ENCODE measurements at places on chromosomes 2 and 18.

DNA sequence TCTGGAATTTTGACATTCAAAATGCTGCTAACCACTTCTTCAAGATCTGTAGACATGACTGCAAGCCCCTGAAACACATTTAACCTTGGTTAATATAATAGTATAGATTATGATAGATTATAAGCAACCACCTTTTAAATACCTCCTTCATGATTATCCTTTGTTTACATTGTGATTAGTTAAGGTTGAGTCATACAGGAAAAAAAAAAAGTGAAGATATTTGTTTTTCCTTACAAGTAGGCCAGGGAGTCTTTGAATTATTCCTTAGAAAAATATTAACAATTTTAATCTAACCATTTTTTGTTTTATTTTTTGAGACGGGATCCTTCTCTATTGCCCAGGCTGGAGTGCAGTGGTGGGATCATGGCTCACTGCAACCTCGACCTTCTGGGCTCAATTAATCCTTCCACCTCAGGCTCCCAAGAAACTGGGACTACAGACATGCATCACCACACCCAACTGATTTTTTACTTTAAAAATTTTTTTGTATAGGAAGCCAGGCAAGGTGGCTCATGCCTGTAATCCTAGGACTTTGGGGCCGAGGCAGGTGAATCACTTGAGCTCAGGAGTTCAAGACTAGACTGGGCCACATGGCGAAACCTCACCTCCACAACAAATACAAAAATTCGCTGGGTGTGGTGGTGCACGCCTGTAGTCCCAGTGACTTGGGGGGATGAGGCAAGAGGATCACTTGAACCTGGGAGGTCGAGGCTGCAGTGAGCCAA is 99.4 kb downstream of the SLC39A10 start:
- no peak for DNase-seq

GRCh38 chr18:48719974-48720654 is 181.3 kb downstream of the CTIF start:
- no peak for DNase-seq

GRCh38 chr2:130963196-130963848 is 126.6 kb downstream of the ARHGEF4 start:
- no peak for DNase-seq

DNA sequence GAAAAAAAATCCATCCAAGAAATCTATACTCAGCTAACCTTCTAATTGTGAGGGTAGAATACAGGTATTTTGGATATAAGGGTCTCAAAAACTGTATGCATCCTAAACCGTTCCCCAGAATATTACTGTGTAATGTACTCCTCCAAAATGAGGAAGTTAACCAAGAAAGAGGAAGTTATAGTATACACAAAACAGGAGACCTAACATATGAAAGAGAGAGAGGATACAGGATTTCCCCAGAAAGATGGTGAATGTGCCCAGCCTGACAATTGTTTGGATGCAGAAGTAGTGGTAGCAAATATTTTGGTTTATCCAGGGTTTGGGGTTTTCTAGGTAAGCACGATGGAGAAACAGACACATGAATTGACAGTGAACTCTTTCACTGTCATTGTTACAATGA is 50.6 kb downstream of the GALNT3 start:
- no peak for DNase-seq

DNA sequence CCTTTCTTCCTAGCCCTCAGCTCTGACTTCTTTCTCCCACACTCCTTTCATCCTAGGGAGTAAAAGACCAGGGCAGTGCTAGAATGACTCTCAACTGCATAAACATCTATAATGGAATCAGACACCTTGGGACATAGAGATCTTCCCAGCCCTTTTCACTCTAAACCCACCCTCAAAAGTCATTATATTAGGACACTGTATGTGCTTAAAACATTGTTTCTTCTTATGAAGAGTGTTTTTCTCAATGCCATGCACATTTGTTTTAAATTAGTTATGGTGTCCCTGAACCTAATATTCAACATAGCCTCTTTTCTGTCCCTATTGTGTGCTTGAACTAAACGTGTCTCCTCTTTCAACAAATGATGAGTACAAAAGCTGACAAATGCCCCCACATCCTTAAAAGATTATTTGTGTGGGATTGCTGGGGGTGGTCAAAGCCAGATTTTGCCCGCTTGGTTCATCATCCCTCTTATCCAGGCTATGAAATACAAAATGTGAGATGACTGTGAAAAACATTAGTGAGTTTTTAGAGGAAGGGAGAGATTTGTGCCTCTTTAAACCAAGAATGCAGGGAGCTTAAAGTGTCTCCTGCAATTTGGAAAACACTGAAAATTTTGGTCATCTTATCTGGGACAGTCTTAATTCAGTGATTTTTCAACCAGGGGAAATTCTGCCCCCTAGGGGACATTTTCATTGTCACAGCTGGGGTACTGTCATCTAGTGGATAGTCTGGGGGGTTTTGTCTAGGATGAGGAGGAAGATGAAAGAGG is 29.0 kb downstream of the SERPINB5 start:
- DNase-seq: no peak

- no peak for DNase-seq
These were observed 19.9 kb upstream of the ZAP70 start for GRCh38 chr2:97693476-97693875.

DNA sequence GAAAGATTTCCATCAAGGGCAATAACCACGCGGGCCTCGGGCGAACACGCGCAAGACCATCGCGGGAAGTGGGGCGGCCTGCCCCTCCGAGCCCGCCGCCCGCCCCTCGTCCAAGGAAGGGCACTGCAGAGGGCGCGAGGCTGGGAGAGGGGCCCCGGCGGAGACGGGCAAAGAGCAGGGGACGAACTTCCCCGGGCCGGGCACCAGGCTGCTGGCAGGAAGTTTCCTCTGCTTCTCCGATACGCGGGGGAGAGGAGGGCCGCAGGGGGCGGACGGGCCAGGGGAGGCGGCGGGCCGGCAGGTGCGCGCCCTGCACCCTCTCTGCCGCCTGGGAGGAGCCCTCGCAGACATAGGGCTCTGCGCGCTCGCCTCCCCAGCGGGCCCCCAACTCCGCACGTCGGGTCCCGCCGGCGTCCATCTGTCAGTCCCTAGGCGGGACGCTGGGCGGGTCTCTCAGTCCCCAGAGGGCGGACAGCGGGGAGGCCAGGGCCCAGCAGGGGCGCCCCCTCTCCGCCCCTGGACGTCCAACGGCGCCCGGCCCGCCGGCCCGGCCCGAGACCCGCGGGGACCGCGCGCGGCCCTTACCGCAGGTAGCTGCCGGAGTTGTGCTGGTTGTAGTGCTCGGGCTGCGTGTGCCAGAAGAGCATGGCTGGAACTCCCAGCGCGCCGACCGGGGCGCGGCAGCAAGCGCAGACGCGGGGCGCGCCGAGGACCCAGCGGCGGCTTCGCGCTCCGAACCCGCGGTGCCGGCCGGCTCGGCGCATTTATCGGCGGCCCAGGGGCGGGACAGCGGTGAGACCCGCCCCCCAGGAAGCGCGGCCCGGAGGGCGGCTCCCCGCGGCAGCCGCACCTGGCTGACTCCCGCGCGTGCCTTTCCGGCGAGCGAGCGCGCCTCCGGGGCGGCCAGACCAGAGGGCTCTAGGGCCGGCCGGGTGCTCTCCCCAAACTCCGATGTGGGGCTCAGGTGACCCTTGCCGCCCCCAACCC is at the start of gene TFCP2L1:
TSS of gene TFCP2L1 (minus strand) at position 740 of the 987 bp plus-strand sequence. CDS start at position 647, 93 bp downstream.
- DNase-seq: no peak

DNA sequence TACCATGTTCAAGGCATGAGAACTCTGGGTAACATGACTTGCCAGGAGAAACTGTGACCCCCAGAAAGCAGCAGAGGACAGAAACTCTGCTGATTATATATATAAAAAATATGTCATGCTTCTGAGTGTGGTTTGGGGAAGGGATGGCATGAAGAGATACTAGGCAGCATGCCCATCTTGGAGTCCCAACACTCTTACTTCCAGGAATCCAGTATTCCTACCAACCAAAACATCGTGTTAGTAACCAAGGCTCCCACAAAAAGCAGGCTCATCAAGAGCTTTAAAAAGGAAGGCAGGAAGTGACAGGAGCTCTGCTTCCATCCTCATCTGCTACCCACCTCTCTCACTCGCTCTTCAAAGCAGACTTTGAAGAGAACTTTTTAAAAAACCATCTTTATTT is 31.6 kb upstream of the TWIST2 start:
- DNase-seq: no peak

- no peak for DNase-seq
These were observed 97.9 kb downstream of the SCN3A start for GRCh38 chr2:165105926-165106325.

GRCh38 chr2:70957798-70958197 is 20.6 kb upstream of the ANKRD53 start:
- DNase-seq: no peak

GRCh38 chr2:119106301-119106897 is 52.2 kb downstream of the C1QL2 start:
- DNase-seq: no peak

DNA sequence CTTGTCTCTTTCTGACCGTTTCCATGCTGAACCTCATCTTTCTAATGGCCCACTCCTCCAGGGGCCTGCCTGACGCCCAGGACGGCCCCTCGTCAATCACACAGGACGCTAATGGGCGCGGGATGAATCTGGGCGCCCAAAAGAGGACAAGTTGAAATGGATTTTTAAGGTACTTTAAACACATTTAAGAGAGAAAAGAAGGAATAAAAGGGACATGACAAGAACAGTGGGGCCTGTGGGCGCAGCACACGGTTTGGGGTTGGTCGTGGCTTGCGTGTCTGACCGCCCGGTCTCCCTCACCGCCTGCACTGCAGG is 607 bp upstream of the UBE2F start:
- DNase-seq: no peak

GRCh38 chr2:222919841-222920526 is 59.1 kb downstream of the ACSL3 start:
- DNase-seq: no peak

- DNase-seq: no peak
These were observed 121.1 kb upstream of the FN1 start for GRCh38 chr2:215556979-215557378.

DNA sequence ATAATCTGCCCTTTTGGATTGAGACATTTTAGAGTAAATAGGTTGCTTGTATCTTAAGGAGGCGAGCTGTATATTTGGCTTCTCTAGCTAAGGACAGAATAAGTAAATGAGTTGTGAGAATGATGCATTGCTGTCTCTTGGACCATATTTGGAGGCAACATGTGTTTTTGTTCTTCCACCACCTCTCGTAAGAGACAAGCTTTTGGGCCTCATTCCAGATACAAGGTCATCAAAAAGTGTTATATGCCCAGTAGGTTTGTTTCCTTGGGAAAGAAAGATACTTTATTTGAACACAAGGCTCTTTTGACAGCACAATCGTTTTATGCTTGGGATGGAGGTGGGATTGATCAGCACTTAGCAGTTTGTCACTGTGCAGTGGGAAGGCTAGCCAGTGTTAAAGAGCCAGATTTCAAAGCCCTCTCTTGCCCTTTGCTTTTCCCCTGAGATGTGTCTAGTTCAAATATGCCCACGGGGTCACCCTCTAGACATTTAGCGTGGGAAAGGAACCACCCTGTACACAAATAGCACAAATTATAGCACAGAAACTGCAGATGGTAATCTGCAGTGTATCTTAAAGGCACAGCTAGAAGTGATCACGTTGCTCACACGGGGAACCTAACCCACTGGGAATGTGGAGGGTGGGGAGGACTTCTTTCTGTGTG is 131.3 kb downstream of the MAP4K4 start:
- no peak for DNase-seq

GRCh38 chr2:238107525-238108422 is 7.6 kb downstream of the ESPNL start:
- DNase-seq: no peak

GRCh38 chr2:187547353-187547979 is 6.8 kb downstream of the TFPI start:
- no peak for DNase-seq

- no peak for DNase-seq
These were observed 224.0 kb downstream of the CELF4 start for GRCh38 chr18:37341473-37342086.

- DNase-seq: no peak
These were observed 42.6 kb downstream of the PKP4 start for GRCh38 chr2:158499383-158499782.

DNA sequence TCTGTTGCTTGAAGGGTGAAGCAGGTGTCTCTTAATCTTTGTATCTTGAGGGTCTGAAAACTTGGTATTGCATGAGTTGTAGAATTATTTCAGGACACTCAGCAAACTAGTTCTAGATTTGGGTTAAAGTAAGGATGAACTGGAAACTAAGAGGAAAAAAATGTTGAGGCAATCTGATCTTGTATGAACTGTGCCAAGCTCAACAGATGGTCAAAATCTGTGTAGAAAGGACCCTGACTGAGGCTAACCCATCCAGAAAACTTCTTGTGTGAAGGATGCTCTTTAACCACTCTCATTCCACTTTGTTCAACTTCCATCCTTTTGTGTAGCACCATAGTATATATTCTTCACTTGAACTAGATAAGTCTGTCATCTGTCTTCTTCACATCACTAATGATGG is 861.7 kb downstream of the SLC4A3 start:
- DNase-seq: no peak

DNA sequence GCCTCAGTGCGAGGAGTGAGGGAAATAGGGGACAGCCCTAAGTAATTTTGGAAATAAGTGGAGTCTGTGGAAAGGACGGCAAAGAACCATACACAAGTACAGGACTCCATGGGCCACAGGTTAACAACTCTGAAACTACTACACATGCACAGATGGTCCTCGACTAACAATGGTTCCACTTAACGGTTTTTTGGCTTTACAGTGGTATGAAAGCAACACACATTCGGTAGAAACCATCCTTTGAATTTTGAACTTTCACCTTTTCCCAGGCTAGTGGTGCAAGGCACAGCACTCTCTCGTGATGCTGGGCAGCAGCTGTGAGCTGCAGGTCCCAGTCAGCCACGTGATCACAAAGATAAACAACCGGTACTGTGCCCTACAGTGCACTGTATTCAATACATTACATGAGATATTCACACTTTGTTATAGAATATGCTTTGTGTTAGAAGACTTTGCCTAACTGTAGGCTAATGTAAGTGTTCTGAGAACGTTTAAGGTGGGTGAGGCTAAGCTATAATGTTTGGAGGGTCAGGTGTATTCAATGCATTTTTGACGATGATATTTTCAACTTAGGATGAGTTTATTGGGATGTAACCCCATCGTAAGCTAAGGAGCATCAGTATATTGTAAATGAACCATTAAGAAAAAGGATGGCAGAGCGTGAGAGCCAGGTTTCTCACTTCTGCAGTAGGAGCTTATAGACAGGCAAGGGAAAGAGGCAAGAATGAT is 44.6 kb downstream of the TBC1D8 start:
- no peak for DNase-seq

GRCh38 chr18:37553633-37554398 is 11.8 kb downstream of the CELF4 start:
- no peak for DNase-seq

All from hippocampal formation (tissue), 2 donors.